ENCODE measurements at places on chromosomes 2 and 18. TPM values are rescaled to one million over a fixed set of nuclear protein-coding genes. Genes with fewer than 3 reads are reported as not detected.

The CCDC102B gene
- 2.5 TPM for total RNA-seq

The ABCG8 gene
- total RNA-seq = not detected

The OR6B2 gene
- not detected for total RNA-seq

The KCNIP3 gene
- total RNA-seq = not detected
